CD4-positive, alpha-beta T cell treated with Interleukin-21 for 1 hour (primary cell): ENCODE measurements at places on chromosomes 12 and 14.
A peak's percentile ranks its signal among the peaks of the same experiment; 100 is the strongest.

GRCh38 chr12:15562263-15562662, 226.9 kb downstream of the EPS8 start:
- peak; percentile 19 for DNase-seq

GRCh38 chr12:107435072-107435471, 250.5 kb upstream of the PWP1 start:
- DNase-seq = no peak

DNA sequence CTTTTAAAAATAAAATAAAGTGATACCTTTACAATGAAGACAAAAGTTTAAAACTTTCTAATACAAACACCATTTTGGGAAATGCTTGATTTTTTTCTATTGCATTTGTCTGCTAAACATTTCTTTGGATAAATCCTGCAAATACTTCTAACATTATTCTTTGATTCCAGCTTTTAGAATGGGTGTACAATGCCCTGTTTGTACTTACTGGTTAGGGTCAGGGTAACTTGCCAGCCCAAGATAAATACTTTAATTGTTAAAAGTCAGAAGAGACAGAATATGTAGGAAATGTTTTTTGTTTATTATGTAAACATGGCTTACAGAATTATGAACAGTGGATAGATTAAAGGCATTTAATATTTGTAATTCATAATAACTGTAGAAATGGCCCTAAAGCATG, 60.5 kb downstream of the WASHC4 start:
- DNase-seq = no peak

DNA sequence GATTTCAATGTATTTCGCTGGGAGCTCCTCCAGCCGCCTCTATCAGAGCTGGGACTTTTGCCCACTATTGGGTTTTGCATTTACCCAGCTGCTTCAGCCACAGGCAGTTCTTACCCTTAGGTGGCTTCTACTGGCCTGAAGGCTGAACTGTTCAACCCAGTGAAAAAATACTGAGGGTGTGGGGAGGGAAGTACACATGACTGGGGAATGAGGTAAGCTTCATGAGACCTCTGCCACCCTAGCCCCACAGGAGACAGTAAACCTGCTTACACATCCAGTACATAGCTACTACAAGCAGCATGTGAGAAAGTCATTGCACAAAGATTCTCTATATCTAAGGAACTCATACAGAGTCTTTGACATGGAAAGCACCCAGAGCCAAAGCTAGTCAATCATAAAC, 411.1 kb downstream of the SYT1 start:
- DNase-seq = no peak

DNA sequence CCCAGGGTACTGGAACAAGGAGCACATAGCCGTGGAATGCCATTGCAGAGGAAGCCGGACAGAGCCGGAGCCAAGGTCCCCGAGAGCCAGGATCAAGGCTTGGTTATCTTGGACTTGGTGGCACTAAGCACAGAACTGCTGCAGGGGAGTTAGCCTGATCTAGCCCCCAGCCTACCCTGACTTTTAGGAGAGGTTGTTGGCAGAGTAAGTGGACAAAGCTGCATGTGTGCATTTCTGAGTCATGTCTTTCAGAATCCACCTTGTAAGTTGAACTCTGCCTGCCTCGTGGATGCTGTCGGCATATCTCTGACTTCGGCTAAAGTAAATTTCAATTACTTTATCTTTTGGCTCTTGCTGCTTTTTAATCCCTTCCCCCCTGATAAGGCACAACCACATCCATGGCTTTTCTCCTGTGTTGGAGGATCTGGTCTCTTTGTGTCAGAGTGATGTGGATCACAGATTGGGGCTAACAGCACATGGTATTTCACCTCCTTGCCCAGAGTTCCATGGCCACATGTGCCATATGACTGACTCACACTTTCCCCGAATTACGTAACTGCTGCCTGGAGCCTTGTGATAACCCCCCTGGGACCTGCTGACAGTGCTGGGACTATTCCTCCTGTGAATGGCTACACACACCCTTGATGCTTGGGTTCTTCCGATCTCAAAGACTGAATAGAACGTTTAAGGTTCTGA, 240.3 kb downstream of the EMP1 start:
- DNase-seq = no peak

DNA sequence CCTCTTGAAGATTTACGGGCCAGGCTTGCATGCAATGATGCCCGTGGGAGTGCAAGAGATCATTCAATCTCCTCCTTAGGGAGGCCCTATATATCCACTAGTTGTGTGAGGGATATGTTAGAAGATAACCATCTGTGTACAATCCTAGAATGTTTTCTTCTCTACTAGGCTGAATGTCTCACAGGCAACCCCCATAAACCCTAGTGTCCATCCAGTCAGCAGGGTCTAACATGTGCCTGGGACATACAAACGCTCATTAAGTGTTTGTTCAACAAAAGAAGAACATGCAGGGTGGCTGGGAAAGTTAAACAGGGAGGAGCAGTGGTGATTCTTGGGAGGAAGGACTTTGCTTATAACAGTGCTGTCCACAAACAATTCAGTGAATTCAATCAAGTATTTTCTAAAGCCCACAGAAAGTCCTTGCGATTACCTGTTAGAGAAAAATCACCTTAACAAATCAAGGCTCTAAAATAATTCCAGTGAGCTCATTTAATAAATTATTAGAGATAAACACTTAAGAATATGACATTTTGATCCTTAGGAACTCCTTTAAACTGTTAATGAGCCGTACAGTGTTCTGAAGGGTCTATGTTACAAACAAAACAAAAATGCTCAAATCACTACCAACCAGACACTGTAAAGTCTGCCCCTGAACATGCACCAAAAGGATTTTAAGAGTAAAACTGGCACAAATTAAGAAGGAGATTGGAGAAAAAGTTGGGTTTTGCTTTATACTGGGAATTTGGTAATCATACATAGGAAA, 96.6 kb upstream of the FERMT2 start:
- DNase-seq = no peak
